Suppressor macrophage (primary cell): ENCODE measurements at places on chromosomes 2 and 18.

DNA sequence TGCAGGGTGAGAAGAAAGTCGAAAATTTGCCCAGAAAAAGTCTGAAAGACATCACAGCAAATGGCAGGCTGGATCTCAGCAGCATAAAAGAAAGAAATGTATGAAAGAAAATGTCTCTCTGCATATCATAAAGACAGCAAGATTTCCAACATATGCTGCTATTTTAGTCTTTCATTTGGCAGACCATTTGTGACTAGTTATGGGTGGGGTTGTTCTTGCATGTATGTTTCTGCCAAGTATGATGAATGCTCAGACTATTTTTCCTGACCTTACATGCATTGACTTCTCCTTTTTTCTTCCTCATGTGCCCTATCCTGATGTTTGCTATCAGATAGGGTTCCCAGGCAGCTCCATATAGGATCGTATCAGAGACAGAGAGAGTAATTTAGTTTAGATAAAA is 58.5 kb upstream of the PARD3B start:
- no peak for DNase-seq

DNA sequence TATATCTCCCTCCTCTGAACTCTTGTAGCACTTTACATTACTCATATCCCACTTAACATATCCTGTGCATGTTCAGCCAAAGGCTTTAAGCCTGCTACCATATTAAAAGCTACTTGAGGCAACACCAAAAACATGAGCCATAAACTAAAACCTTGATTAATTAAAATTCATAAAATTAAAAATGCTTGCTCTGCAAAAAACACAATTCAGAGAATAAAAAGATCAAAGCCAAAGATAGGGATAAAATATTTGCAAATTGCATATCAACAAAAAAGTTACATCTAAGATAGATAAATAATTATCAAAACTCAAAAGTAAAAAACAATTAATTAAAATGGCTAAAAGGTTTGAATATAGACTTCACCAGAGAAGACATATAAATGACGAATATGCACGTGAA is 495.4 kb upstream of the PIK3C3 start:
- DNase-seq = no peak

DNA sequence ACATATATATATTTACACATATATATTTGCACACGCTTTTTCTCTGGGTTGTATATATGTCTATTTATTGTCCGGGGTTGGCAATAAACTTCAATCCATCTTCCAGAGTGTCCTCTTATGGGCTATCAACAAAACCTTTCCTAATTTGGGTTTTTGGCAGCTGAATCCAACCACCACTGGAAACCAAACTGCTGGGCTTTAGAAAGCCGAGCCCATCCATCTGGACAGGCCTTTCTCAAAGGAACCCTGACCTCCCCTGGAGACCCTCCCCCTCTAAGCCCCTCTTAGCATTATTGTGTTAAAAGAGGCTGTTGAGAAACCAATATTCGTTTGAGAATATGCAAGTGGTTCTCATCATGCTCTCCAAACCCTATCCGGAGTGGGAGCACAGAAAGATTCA is 153.6 kb downstream of the NRP2 start:
- no peak for DNase-seq

DNA sequence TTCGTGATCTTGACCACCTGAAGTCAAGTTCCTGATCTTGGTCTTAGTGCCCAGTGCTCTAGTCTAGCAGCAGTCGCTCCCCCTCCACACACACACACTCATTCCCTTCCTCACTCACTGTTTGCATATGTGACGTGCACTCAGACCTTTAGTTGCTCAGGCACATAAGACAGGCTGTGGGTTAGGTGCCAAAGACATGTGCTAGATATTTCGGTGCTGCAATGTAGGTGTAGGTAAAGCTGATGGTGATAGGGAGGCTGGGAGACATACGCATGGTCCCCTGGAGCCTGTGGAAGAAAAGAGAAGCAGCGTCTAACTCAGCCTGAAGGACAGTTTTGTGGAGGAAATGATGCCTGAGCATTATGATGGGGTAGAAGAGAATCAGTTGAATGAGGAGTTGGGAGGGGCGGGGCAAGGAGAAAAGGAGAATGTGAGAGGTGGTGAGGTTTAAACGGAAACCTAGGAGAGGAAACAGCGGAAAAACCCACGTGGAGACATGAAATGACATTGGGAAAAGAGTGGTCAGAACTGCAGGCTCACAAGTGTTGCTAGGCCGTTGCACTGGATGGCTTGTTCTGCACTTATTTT is 3.8 kb downstream of the TTC39C start:
- DNase-seq = no peak

GRCh38 chr2:62410926-62411456 is 95.0 kb downstream of the TMEM17 start:
- no peak for DNase-seq
